ENCODE measurements at places on chromosomes 13 and 19.

GRCh38 chr13:95553581-95554385 is 1.3 kb downstream of the CLDN10 start:
- no peak for ATAC-seq

GRCh38 chr19:47107202-47107952 is 6.2 kb downstream of the ZC3H4 start:
- peak; percentile 44 for ATAC-seq

- no peak for ATAC-seq
Measured at GRCh38 chr13:50700664-50701305, 142.7 kb downstream of the DLEU7 start.

GRCh38 chr13:47175172-47175866 is 278.5 kb upstream of the HTR2A start:
- ATAC-seq, result no peak

DNA sequence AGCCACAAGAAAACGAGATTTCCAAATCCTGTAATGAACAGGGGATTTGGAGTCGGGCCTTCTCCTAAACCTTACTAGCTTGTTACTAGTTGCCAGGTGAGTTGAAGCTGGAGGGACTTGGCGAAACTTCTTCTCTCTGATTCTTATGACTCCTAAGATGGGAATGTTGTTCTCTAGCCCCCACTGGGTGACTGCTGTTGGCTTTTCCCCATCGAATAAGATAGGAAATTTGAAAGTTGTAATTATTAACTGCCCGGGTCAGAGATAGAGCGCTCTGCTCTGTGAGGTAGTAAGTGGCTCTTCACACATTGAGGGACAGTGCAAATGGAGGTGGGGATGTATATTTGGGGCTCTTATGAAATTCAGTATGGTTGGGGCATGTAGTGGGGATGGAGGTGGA is 111.2 kb upstream of the MBNL2 start:
- no peak for ATAC-seq

DNA sequence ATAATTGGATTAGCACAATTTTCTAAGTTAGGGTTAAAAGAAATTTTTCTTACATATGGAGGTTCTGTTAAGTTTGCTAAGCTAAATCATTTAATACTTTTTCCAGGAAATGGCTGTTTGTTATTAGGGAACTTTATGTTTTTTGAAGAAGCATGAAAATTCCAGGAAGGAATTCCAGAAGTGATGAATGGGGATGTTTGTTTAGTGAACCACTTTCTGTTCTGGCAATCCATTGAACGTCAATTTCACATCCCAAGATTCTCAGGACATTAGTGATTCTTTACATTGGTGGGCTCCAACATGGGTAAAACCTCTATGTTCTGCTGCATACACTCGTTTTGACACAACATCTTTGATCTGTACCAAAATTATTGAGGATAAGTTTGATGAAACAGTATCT is 534.4 kb downstream of the IRS2 start:
- ATAC-seq, result no peak

GRCh38 chr13:40490086-40490758 is 176.2 kb downstream of the FOXO1 start:
- no peak for ATAC-seq

DNA sequence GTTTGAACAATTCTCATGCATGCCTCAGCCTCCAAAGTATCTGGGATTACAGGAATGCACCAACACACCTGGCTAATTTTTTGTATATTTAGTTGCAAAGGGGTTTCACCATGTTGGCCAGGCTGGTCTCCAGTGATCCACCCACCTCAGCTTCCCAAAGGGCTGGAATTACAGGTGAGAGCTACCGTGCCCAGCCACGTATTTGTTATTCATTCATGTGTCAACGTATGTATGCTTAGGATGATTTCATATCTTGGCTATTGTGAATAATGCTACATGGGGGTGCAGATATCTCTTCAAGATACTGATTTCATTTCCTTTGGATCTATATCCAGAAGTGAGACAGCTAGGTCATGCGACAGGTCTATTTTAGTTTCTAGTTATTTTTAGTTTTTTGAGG is 113.4 kb downstream of the TSHZ3 start:
- ATAC-seq, result no peak

DNA sequence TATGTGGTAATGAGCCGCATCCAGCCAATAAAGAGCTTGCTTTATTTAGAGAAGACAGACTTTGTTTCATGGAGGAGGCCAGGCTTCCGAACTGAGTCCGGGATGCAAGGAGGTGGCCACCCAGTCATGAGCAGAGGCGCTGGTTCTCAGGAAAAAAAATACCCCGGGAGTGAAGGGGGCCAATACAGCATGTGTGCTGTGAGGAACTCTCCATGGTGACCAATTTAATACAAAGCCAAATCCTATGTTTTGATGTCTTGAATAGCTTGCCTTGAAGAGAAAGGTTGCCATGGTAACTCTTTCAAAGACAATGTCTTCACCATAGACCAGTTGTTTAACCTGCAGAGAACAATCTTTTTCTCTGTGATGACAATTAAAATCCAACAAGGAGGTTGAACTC is 43.4 kb upstream of the PDCD5 start:
- ATAC-seq, result no peak

DNA sequence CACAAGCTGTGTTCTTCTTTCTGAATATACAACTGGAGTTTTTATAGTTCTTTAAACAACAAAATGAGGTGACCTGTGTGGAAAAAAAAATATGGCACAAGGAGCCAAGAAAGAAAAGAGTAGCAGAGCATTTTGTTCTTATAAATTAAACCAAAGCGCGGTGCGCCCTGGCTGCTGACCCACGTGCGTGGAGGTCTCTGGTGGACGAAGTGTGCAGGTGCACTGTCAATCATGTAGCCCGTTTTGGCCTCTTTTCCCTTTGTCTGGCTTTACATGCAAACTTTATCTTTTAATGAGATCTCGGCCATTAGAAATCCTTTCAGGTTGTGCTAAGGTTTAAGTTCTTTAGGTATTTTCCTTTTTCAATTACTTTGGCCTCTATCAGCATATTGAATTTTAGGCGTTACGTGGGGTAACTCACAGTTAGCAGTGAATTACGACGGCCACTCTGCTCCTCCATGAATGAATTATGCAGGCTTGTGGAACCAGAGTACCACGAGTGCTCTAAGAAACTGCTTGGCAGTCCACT is 443.9 kb upstream of the SLC10A2 start:
- no peak for ATAC-seq

DNA sequence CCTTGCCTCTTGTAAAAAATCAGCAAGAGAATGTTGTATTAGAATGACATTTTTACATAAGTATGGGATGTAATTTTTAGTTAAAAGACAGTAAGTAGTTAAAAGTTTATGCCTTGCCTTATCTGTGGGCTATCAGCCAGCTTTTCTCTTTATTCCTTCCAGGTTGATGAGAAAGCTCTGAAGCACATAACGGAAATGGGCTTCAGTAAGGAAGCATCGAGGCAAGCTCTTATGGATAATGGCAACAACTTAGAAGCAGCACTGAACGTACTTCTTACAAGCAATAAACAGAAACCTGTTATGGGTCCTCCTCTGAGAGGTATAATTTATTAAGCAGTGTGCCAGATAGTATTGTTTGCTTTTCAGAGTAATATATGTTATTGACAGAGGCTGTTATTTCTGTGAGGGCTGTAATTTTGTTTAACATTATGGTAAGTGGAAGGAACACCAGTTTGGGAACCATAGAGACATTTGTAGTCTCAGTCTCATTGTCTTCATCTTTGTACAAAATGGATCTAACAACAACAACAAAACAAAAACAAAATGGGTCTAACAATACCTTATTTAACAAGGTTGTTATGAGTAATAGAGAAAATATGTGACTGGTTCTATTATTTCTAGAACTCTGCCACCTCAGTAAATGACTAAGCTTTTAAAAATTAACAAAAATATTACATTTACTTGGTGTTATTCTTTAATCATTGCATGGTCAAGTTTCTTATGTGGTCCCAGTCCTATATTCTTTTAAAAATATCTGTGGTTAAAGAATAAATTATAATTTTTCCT is 112.8 kb downstream of the TDRD3 start:
- ATAC-seq, result no peak

- ATAC-seq, result no peak
Measured at GRCh38 chr19:49407079-49407478, 16.2 kb downstream of the PTH2 start.

GRCh38 chr19:19039901-19040300 is 6.5 kb downstream of the ARMC6 start:
- ATAC-seq, result no peak

DNA sequence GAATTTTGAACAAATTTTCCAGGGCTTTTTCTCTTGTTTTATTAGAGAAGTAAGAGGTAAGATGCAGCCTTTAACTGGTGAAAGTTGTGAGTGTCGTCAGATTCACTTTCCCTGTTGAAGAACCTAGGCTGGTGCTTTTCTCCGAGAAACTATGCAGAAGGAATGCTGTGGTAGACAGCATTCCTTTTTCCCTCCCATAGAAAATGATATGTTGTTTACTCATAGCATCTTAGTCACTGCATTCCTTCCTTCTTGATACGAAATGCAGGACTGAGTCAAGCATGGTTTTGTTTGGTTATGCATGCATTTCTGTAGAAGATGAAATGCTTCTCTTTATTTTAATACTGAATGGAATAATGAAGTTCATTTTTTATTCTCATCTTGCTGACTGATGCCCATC is 3.4 kb downstream of the ITGBL1 start:
- ATAC-seq, result peak; percentile 60

DNA sequence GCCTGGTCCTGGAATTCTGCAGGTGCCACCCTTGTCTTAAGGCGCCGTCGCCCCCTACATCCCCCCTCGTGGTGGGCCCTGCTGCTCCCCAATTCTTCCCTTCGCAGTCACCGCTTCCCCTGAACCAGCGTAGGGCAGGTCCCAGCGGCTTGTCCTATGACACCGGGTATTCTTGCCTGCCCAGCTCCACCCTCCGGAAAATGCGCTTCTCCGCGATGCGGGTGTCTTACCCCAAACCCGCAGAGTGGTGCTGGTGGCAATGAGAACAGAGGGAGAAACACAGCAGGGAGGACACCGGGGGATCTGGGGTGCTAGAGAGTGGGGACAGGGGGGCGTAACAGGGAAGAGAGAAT is 9.0 kb downstream of the ZNF808 start:
- ATAC-seq, result peak; percentile 30

DNA sequence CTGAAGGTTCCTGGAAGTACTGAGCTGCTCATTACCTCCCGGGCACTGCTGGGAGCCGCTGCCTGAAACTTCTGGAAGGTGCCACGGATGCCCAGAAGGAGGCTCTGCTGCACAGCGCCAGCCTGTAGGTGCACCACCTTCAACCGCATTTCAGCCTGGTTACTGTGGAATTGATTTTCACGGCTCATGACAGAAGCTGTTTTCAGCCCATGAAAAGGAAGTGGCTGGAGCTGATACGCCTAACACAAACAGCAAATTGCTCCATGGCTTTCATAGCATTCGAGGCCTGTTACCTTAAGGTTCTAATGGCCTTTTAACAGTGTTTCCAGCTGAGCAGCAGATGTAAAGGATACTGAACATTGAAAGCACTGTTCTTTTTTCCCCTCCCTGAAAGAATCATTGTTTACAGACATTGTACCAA is 22.0 kb downstream of the GPC6 start:
- no peak for ATAC-seq

- ATAC-seq, result no peak
Measured at GRCh38 chr13:66482836-66483235, 747.3 kb downstream of the PCDH9 start.

DNA sequence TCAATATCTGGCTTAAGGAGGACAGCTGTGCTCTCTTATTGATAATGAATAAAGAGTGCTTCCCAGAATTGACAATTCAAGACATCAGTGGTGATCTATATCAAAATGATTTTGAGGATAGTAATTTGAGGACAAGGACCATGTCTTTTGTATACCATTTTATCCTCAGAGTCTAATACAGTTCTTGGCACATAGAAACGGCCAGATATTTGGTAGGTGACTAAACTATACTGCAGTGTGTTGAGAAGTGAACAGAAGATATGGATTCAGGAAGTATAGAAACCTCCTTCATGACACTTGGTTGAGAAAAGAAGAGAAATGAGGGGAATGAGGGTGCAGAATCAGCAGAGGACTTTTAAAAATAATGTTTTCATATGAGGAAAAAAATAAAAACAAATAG is 16.1 kb upstream of the LMO7 start:
- no peak for ATAC-seq

- no peak for ATAC-seq
Measured at GRCh38 chr19:11069561-11069960, 19.7 kb upstream of the LDLR start.

DNA sequence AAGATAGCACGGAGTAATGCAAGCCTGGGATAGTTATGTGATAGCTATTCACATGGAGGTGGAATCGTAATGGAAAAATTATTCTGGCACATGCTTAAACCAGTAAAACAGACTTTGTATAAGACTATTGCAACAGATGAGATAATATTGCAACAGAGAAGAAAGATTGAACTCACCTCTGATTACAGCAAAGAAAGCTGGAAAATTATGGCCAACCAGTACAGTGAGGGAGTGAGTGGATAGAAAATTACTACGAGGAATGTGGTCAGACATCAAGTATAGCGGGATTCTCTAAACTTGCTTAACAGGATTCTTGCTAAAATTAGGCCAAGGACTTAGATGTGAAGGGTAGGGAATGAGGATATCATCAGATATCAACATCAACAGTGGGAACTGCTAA is 397.6 kb upstream of the KLHL1 start:
- ATAC-seq, result no peak

All from esophagus mucosa (tissue), 1 donor.